NCI-H1048 (cell line): ENCODE measurements at places on chromosomes 13 and 19.

DNA sequence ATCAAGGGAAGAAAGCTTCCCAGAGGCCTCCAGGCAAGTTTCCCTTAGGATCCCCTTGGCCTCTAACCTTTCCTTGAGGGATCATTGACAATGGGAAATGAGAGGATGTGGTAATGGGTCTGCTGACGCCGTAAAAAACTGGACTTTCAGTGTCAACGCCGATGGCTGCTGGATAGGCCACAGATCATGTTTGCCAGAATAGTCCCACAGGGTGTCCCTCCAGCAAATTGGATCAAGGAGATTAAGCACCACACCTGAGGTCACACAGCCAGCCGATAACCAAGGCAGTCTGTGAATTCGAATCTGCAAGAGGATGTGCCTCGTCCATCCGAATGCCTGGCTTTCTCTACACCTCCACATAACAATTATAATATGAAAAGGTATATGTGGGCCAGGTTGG lies 17.6 kb downstream of the BCAT2 start:
- no peak for DNase-seq

DNA sequence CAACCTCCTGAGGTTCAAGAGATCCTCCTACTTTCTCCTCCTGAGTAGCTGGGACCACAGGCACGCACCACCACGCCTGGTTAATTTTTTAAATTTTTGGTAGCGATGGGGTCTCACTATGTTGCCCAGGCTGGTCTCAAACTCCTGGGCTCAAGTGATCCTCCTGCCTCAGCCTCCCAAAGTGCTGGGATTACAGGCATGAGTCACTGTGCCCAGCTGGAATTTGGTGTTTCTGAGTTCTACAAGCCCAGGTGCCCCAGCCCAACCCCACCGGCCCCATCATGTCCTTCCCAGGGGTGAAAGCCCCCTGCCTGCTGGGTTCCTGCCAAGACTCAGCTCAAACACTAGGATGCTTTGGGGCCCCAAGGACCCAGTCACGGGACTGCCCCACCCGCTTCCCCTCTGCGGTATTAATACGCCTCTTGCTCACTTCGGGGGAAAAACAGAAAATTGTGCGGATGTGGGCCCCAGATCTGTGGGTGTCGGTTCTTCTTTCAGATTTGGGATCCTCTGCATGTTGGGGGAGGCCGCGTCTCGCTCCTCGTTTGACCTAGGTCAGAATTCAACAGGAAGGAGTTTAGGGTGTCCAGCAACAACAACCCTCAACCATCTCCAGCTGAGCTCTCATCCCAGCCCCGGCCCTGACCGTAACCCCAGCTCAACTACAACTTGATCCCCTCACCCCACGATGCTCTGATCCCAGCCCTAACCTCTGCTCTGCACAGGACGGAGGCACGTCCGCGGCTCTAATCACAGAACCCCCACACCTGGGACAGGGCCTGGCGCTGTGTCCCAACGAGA lies 3.7 kb upstream of the FCER2 start:
- DNase-seq = no peak

GRCh38 chr19:17346109-17346671 lies 8.8 kb downstream of the GTPBP3 start:
- no peak for DNase-seq

DNA sequence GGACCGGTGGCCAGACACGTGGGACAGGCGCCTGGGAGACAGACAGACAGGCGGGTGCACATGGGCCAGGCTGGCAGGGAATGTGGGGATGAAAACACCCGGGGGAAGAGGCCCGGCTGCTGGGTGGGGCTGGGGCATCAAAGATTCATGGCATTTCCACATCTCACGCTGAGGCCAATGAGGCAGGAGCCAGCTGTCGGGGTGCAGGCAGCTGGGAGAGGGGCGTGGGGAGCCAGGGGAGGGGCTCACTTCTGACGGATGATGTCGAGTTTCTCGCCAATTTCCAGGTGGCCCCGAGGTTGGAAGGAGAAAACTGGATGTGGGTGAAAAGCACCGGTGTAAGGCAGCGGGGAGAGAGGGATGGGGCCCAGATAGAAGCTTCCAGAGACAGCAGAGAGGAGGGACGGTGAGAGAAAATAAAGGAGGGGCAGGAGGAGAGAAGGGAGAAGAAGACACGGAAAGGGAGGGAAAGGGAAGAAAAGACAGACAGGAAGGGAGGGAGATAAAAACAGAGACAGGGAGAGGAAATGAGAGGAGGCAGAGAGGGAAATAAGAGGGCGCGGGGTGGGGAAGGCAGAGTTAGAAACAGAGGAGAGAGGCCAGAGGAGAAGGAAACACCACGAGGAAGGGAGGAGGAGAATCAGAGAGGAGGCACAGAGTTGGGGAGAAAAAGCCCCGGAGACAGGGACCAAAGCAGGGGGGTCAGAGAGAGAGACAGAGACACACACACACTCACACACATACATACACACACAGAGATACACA lies 8.0 kb upstream of the CCER2 start:
- no peak for DNase-seq

DNA sequence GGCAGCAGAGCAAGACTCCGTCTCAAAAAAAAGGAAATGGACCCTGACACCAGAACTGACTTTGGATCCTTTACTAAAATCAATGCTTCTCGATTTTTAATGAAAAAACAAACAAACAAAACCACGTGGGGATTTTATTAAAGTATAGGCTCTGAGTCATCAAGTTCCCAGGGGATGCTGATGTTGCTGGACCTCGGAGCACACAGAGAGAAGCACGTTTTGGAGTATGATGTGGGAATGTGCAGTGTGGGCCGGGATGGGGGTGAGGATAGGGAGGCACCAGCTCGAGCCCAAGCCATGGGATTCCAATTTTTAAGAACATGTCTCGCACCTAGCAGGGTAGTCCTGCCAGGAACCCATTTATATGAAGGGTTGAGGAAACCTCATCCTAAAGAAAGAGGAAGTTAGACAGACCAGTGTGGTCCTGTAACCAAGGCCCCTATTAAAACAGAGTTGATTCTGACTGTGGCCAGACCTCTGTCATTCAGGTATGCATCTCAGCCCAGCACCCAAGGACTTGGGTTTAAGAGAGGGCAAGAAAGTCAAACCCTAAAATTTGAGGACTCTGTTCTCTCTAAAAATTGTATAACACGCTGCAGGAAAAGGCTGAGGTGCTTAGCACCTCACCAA lies 6.4 kb downstream of the FLT1 start:
- no peak for DNase-seq

DNA sequence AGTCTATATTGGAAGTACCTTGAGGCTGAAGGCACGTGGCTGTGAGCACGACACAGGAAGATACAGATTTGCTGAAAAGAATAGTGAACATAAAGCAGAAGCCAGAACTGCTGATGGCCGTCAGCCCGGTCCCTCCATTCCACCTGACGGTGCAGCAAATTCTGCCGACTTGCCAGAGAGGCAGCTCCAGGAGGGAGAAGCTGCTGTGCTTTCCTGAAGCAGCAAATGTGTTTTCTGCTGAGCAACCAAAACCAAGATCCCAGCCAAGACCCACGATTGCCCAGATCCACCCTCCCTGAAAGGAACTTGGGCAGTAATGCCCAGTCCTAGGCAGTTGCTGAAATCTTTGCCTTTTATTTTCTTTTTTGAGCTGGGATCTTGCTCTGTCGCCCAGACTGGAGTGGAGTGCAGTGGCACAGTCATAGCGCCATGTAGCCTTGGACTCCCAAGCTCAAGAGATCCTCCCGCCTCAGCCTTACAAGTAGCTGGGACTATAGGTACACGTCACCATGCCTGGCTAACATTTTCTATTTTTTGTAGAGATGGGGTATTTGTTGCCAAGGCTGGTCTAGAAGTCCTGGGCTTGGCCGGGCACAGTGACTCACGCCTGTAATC lies 7.0 kb upstream of the RCN3 start:
- no peak for DNase-seq

DNA sequence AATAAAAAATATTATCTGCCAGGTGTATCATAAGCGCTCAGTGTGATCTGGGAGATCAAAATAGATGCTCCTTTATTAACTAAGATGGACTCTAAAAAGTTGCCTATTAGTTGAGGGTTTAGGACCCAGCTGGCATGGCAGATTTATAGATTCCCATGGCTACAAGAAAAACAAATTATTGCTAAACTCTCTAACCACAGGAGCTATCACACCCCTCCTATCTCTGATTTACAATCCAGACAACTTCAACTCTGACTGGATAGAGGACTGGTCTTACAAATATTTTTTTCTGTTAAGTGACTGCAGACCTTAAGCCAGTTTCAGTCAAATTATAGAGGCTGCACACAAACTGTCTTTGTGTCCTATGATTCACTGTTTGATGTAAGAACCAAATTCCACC lies 45.4 kb upstream of the MYCBP2 start:
- DNase-seq = no peak
